ENCODE measurements at places on chromosomes 16 and 17.
A peak's percentile ranks its signal among the peaks of the same experiment; 100 is the strongest.

GRCh38 chr16:26959416-26960009 lies 107.2 kb upstream of the C16orf82 start:
- no peak for DNase-seq

DNA sequence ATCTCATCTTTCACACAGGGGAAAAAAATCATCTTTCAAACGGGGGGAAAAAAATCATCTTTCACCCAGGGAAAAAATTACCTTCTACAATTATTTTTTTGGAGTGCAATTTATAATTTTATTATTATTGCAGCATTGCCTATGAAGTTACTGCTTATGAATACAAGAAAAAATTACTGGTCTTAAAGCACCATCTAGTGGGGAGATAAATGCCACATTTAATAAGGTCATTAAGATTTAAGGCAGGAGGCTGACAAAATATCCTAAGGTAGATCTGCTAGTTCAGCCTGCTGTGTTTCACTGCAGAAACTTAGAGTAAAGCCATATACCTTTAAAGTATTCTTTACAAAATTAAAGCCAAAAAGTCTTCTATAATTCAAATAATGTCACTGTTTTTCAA lies 13.7 kb downstream of the SHCBP1 start:
- no peak for DNase-seq

DNA sequence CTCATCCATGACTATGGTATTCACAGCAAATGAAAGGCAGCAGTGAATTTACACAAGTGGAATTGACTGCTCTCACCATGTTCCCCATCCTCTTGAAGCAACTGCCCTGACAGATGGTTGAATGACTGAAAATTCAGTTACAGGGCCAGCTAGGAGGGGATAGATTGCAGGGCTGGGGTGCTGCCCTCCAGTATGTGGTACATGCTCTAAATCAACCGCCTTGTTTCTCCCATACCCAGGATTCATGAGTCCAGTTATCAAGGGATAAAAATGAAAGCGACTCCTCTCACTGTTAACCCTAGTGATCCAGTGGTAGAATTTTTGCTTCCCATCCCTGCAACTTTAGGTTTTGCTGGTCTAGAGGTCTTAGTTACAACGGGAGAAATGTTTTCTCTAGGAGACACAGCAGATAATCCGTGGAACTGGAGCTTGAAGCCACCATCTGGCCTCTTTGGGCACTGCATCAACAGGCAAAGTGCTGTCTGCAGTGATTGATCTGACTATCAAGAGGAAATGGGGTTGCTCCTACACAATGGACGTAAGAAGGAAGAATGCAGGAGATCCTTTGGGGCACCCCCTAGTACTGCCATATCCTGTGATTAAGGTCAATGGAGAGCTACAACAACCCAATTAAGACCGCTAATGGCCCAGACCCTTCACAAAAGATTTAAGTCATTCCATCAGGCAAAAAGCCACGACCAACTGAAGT lies 32.0 kb downstream of the SCPEP1 start:
- peak; percentile 26 for DNase-seq

GRCh38 chr17:56310782-56311181 lies 157.5 kb downstream of the ANKFN1 start:
- DNase-seq, result no peak

GRCh38 chr17:43790311-43790940 lies 10.2 kb downstream of the CFAP97D1 start:
- no peak for DNase-seq

DNA sequence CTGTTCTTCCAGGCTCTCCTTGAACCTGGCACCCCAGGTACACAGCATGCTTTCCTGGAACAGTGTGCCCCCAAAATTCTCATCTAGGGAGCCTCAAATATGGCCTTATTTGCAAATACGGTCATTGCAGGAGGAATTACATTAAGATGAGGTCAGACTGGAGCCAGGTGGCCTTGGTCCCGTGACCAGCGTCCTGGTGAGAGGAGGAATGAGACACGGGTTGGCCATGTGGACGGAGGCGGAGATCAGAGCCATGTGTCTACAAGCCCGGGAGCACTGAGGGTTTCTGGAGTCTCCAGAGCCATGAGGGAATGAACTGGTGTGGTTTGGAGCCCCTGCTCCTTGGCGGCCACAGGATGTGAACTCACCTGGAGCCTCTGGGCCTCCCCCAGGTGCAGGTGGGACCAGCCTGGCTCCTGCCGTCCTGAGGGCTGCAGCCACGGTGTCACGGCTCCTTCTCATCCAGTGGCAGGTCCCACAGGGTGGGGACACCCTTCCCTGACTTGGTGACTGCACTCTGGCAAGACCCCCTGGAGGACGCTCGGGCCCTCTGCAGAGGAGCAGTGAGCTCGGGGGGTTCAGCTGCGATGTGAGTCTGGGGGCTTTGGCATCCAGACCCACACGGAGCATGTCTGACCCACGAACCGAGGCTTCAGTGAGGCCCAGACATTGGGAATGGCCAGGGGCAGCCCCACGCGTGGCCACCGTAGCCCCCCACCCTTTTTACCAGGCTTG lies 21.8 kb upstream of the GNG13 start:
- no peak for DNase-seq

GRCh38 chr17:20121359-20122253 lies 112.4 kb downstream of the SPECC1 start:
- peak; percentile 62 for DNase-seq

- no peak for DNase-seq
These were observed 127.5 kb downstream of the SOCS1 start for GRCh38 chr16:11128211-11129141.

GRCh38 chr17:3961564-3962047 lies 2.6 kb downstream of the ATP2A3 start:
- DNase-seq, result no peak

DNA sequence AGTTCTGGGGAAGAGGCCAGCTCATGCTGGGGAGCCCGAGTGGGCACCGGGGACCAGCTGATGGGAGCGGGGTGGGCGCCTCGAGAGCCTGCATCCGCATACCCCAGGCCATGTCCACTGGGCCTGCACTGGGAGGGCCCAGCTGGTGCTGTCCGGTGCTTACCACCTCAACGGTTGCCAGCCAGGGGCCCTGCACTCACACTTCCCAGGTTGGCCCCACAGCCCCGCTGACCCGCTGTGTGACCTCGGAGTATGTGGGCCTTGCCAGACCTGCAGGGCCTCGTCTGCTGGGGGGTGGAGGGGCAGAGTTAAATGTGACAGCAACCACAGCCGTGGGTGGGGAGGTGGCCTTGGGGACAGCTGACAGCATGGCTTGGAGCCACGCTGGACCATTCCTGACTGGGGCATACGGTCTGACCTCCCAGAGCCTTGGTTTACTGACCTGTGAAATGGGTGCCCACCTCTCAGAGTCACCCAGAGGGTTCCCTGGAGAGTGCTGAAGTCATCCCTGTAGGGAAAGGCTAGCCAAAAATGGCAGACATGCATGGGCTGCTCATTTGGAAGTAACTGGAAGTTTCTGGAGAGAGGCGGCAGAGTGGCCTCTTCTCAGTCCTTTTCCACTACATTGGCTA lies 5.4 kb upstream of the GAA start:
- no peak for DNase-seq

GRCh38 chr16:50632927-50633800 lies 47.9 kb downstream of the SNX20 start:
- no peak for DNase-seq
